ENCODE measurements at places on chromosomes 4 and X.

DNA sequence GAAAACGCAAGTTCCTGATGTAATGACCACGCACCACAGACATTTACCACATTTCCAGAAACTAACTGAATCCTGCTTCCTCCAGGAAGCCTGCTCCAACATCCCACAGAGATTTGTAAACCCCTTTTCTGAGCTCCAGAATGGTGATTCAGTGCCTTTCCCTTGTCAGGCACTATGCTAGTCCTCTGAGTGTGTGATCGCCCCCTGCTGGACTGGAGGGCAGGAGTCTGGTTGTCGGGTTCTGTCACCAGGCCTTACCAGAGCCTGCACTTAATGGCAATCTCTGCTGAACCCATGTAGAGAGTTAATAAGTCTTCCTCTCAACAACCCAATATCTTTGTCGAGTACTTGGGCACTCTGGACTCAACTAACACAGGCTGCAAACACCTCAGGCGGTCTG lies 14.5 kb upstream of the KDM5C start:
- no peak for DNase-seq

DNA sequence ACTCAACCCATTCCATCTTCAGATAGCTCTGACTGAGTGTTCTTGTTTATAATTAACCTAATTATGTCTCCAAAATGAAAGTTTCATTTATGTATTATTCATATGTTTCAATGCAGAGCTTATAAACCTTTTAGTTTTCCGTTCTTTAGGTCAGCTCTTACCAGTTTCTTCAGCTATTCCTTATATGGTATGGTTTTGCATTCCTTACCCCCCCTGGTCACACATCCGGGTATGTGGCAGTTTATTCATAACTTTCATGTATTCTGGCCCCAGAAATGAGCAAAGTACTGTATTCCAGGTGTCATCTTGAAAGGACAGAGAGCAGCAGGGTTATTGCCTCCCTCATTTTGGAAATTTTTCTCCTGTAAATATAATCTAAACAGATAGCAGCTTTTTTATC lies 16.8 kb upstream of the IGSF1 start:
- no peak for DNase-seq

- DNase-seq, result no peak
Observed at GRCh38 chrX:2500803-2501558, at the start of the genes DHRSX and ZBED1. Gene DHRSX, minus strand, starts transcription at chrX:2500976. Its CDS starts 51 bp downstream, at chrX:2500925. Gene ZBED1, minus strand, starts transcription at chrX:2500976. Its CDS starts 10,257 bp downstream, at chrX:2490719.

GRCh38 chrX:124736553-124737270 lies 390.3 kb downstream of the SH2D1A start:
- DNase-seq, result peak; percentile 68

GRCh38 chr4:125043486-125043885 lies 271.3 kb upstream of the FAT4 start:
- no peak for DNase-seq

DNA sequence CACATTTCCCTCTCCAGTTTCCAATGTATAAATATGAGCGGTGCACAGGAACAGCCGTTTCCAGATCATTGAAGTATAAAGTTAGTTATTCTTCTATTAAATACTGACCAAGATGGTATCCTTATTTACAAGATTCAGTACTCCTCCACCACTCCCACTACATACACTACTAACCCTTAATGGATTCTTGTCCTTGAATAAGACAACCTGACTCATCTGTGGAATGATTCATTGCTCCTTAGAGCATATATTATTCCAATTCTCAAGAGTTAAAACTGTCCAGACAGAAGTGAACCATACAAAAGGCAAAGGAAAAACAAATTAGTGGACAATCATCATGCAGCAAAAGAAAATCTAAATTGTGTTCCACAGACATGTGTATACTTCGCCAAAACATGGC lies 373.3 kb downstream of the IDS start:
- no peak for DNase-seq

GRCh38 chrX:106935175-106935574 lies 15.0 kb downstream of the CLDN2 start:
- DNase-seq, result no peak

- DNase-seq, result no peak
Observed at GRCh38 chrX:140971099-140971795, 31.1 kb upstream of the SPANXB1 start.

GRCh38 chr4:87251106-87251505 lies 30.7 kb upstream of the KLHL8 start:
- DNase-seq, result no peak

DNA sequence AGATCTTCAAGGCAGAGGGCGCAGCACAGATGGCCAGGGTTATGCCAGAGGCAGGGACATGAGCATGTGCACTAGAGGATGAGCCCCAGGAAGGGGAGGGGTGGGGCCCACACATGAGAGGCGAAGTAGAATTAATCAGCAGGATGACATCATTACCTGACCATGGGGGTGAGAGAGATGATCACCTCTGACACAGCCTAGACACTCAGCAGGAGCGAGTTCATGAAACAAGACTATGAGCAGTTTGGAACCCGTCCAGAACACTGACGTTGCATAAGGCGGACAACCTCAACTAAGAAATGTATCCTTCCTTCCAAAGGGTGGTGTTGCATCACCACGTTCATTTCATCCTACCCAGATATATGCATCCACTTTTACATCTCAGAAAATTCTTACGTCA lies 446.7 kb upstream of the TENM3 start:
- no peak for DNase-seq

DNA sequence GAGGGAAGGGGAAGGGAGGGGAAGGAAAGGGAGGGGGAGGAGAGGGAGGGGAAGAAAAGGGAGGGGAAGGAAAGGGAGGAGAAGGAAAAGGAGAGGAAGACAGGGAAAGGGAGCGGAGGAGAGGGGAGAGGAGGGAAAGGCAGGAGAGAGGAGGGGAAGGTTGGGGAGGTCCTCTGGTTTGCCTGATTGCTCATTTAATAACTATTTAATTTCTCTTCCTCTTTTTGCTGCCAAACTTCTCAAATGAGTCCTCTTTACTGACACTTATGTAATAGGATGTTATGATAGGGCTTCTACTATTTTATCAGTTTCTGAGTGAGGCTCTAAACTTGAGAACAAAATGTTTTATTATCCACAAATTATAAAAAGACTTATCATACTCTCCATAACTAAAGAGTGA lies 35.4 kb upstream of the PPA2 start:
- DNase-seq, result no peak

GRCh38 chrX:107629540-107629909 lies 1.2 kb downstream of the PRPS1 start:
- DNase-seq, result no peak

GRCh38 chr4:68184923-68185322 lies 55.3 kb upstream of the TMPRSS11F start:
- DNase-seq, result peak; percentile 3

DNA sequence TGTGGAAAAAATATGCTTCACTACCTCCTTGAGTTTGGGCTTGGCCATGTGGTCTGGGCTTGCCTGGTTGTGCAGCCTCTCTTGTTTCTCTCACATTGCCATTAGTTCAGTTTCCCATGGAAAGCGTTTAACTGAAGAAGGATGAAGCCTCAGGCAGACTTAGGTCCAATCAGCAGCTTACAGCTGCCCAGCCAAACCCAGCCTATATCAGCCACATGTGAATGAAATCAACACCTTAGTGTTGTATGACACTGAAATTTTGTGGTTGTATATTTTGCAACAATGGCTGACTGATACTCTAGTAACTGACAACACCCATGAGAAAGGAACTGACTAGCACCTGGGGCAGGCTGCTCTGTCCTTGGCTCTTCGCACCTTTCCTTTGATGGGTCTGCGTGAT lies 81.2 kb downstream of the KLF8 start:
- DNase-seq, result no peak

- no peak for DNase-seq
Observed at GRCh38 chrX:122913134-122913533, 270.9 kb upstream of the GRIA3 start.

GRCh38 chrX:153903238-153903980 lies 1.1 kb upstream of the AVPR2 start:
- no peak for DNase-seq

GRCh38 chrX:49704691-49705404 lies 9.1 kb upstream of the PAGE1 start:
- no peak for DNase-seq

GRCh38 chr4:108172753-108173598 lies 4.2 kb upstream of the LEF1 start:
- DNase-seq, result peak; percentile 18

GRCh38 chr4:163693776-163694175 lies 199.3 kb downstream of the TMA16 start:
- no peak for DNase-seq

DNA sequence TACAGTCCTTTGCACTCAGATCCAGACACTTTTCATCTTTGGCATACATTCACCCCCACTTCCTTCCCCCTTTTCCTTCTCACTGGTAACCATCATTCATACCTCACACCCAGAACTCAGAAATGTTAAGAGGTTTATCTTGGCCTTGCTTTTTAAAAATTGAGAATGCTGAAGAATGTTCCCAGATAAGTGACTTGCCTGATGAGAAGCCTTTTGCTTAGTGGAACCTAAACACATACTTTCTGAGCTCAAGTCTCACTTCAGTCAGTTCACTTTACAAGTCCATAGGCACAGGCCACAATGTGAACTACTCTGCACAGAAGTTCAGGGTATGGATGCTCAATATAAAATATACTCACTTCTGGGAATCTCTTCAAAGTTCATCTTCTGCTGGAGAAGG lies 129.4 kb downstream of the GRIA3 start:
- no peak for DNase-seq

GRCh38 chrX:118773782-118774181 lies 46.4 kb downstream of the IL13RA1 start:
- DNase-seq, result peak; percentile 34

GRCh38 chr4:128287141-128287870 lies at the start of gene PGRMC2:
Gene PGRMC2, minus strand, starts transcription at chr4:128287813. Its CDS starts 23 bp downstream, at chr4:128287790.
- DNase-seq, result no peak

DNA sequence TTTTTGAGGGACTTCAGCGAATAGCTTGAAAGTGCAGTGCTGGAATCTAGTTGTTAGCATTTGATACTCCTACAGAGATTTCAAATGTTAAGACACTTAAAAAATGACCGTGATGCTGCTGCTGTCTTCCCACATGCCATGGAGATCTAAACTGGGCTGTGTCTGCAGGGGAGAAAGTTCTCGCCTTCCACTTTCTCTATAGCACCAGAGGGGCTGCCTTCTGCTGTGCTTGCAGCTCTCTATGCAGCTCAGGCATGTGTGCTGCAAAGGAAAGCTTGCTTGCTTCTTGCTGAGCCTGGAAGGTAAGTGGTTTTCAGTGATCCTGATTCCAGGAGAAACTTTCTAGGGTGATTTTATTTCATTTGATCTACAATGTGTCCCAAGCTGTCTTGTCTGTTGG lies 137.8 kb downstream of the SOWAHB start:
- no peak for DNase-seq

- no peak for DNase-seq
Observed at GRCh38 chr4:140928880-140929279, 172.7 kb upstream of the TBC1D9 start.

GRCh38 chrX:110114260-110114776 lies 111.4 kb downstream of the TMEM164 start:
- DNase-seq, result no peak
